ENCODE measurements at places on chromosomes 4 and X.

GRCh38 chrX:23228454-23228853 lies 106.2 kb upstream of the PTCHD1 start:
- DNase-seq, result no peak

- DNase-seq, result no peak
These were observed 614.6 kb upstream of the SMIM31 start for GRCh38 chr4:164139291-164139690.

DNA sequence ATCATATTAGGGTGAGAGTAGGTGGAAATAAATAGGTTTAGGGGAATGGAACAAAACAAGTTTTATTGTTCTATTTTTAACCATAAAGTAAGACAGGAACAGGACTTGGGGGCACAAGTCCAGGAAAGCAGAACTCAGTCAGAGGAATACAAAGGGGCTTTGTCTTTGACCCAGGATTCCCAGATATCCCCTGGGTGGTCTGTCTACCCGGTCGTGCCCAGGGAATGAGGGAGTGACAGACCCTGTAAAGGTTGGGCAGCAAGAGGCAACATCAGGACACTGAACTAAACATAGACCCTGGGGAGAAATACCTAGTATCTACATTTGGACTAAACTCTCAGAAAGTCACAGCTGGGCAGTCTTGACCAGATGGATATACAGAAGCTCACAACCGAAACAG lies 50.6 kb downstream of the PTCHD1 start:
- DNase-seq, result no peak

- no peak for DNase-seq
These were observed at the start of gene DRD5 for GRCh38 chr4:9781343-9782135. DRD5 (plus strand) TSS chr4:9781634; CDS start chr4:9782030, 396 bp downstream.

- DNase-seq, result peak; percentile 63
These were observed 150.4 kb downstream of the MGST2 start for GRCh38 chr4:139815778-139816601.

DNA sequence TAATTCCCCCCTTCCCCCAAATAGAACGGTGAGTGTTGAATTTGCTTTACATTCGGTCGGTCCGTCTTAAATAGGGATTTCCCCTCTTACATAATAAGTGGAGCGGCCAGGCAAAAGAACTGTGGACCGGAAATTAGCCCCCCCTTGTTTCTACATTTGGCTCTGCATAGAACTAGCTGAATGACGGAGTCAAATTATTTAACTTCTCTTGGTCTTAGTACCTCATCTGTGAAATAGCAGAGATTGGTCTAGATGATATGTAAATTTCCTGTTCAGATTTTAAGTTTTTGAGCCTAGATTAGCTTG lies 1.3 kb downstream of the SPATA18 start:
- DNase-seq, result peak; percentile 31

DNA sequence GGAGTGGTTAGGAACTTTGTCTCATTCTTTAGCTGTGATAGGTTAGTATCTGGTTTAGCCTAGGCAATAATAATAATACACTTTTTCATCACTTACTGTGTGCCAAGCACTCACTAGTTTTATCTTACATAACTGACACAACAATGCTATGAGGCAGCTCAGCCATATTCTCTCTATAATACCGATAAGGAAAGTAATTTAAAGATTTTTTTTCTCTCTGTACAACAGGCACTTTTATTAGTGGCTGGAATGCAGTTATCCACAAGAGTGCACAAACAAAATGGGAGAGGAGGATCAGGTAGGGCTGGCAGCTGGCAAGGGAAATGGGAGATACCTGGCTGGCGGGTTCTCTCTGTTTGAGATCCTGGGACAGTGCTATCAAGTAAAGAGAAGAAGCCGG lies 7.6 kb downstream of the RELL1 start:
- DNase-seq, result no peak

- peak; percentile 82 for DNase-seq
These were observed 23.5 kb downstream of the TLR10 start for GRCh38 chr4:38759113-38759789.

DNA sequence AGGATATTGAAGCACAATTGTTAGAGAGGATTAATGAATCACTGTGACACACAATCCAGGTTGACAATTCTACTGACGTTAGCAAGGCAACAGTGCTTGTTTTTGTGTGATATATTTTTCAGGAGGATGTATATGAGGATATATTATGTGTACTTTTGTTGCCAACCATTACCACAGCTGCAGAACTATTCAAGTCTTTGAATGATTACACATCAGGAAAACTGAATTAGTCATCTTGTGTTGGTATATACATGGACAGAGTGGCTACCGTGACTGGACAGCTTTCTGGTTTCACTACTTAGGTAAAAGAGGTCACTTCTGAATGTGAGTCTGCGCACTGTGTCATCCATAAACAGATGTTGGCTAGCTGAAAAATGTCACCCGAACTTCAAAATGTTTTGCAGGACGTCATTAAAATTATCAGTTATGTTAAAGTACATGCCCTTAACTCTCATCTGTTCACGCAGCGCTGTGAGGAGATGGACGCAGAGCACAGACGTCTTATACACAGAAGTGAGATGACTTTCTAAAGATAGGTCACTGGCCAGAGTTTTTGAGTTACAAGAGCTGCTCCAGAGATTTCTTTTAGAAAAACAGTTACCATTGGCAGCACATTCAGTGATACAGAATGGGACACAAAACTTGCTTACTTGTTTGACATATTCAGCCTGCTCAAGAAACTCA lies 69.0 kb downstream of the MRPL1 start:
- DNase-seq, result no peak

DNA sequence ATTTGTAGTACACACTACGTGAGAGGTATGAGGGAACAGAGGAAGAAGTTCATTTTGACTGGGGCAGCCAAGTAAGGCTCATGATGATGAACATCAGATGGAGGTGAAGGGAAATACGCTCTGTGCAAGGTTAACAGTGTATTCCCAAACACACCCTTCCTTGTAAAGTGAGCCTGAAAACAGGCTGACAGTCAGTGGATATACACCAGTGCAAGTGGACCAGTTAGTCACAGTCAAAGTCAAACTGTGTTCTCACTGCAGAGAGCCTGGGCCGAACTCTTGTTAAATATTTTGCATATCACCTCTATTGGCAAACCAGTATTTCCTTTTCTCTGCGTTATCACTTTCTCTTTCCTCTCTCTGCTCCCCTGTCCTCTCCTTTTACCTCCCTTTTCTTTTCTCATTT lies 23.4 kb upstream of the RHOH start:
- DNase-seq, result no peak

GRCh38 chr4:121642292-121642691 lies 54.5 kb downstream of the ANXA5 start:
- no peak for DNase-seq

- DNase-seq, result no peak
These were observed 89.6 kb downstream of the RTL5 start for GRCh38 chrX:72041871-72042851.

GRCh38 chrX:17413228-17413627 lies 38.2 kb downstream of the NHS start:
- DNase-seq, result peak; percentile 14

- no peak for DNase-seq
These were observed 1328.3 kb downstream of the C4orf33 start for GRCh38 chr4:130424211-130424610.

DNA sequence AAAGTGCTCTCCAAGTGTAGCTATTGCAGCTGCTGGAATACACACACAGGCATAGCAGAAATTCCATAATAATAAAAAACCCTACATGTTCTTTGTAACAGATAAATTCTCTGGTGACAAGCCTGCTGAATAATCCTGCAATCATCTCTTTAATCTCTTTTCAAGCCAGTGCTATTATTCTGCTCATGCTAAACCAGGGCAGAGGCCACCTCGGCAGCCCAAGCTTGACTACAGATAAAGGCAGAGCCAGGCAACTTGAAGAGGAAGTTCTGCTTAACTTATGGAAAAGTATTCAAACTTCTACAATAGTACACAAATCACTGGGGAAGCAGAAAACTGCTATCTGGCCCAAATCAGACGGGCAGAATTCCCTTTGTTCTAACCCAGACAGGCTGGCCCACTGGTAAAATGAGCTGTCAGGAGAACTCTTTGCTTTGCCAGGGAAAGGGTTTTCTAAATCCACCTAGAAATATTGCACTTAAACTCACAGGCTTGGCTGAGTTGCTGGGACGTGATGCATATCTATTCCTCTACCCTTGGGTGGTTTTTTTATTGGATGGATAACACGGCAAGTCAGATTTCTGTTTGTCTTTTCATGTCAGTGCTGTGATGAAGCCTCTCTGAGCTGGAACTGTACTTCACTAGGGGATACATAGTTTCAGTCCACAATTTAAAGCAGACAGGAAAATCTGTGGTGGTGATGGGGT lies 70.5 kb downstream of the GATB start:
- no peak for DNase-seq

- DNase-seq, result peak; percentile 65
These were observed 14.0 kb downstream of the BBS12 start for GRCh38 chr4:122746485-122746965.

GRCh38 chrX:100072336-100072735 lies 337.7 kb downstream of the PCDH19 start:
- no peak for DNase-seq

GRCh38 chrX:136827026-136827425 lies 46.3 kb upstream of the ARHGEF6 start:
- no peak for DNase-seq

DNA sequence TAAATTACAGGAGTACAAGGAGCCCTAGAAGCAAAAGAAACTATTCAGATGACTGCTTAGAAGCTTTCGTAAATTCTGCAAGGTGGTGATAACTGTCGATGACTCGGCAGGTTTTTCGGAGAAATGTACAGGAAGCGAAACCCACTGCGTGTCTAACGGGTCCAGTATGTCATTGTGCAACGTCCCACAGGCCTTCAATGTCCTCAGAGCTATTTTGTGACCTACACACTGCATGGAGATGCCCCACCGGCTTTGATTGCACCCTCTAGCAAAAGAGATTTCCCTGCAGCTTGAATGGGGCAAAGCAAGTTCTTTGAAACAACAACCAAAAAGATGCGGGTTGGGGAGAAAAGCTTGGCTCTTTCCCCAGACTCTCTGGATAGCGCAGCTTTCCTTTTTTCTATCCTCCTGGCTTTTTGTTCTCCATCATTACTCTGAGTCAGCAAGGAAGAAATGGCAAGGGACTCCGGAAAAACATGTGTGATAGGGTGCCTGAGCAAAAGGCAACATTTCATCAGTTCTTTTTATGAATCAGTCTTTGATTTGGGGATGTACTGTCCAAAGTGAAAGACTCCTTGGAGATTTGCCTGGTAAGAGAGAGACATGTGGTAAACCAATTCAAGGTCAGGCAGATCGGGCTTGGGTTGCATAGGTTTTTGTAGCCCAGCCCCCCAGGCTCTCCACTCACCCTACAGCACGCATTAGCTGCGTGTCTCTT lies 112.0 kb upstream of the TBL1X start:
- DNase-seq, result peak; percentile 80

GRCh38 chr4:856225-856901 lies 30.4 kb upstream of the CPLX1 start:
- no peak for DNase-seq

GRCh38 chrX:118255921-118256320 lies 90.0 kb upstream of the WDR44 start:
- DNase-seq, result no peak

- DNase-seq, result no peak
These were observed 11.9 kb upstream of the SH3KBP1 start for GRCh38 chrX:19899217-19899788.

DNA sequence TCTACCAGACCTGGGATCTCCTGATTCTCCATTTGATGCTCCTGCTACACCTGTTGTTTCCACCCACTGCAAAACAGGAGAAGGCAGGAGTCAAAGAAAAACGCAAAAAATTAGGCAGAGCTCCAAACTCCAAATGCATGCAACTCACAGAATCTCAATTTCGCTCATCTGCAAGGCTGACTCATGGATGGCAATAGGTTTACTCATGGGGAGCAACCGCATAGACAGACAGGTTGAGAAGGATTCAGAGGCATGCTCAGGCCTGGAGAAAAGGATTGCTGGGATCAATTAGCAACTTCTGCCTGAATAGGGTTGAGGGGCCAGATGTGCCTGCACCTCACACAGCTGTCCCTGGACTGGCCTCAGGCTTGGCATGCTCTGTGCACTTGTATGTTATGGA lies 231.0 kb downstream of the LDB2 start:
- no peak for DNase-seq

GRCh38 chr4:53118676-53119075 lies 247.2 kb downstream of the SCFD2 start:
- no peak for DNase-seq

GRCh38 chrX:11460347-11460746 lies 167.1 kb downstream of the AMELX start:
- no peak for DNase-seq

- peak; percentile 36 for DNase-seq
These were observed 196.8 kb downstream of the AFAP1 start for GRCh38 chr4:7742807-7743280.

DNA sequence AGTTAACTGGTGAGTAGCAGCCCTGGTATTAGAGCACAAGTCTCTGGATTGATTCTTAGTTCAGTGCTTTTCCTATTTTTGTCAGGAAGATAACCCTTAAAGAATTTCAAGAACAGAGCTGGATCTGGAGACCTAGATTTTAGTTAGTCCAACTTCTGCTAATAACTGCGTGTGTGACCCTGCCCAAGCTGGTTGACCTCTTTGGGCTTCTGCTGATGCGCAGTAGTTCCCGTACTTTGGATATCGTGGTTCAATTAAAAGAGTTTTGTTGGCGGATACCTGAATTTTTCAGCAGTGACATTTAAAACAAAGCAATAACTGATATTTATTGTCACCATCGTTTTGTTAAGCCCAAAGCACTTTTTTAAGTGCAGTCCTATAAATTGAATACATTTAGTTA lies 9.3 kb downstream of the MSMO1 start:
- DNase-seq, result no peak

DNA sequence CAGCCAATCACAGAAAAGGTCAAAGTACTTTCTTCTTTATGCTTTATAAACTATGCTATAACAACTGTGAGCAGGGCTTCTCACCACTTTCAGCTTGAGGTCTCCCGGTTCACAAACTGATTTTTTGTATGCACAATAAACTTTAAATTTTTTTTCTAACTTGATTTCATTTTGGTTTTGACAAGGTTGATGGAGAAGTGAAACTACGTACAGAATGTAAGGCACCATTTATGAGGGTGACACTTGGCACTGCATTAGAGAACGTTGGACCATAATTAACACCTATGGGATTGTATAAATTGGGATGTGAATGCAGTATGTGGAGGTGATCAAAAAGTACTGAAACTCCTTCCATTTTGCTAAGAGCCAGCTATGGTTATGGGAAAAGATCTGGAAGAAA lies 857.9 kb upstream of the HTR2C start:
- DNase-seq, result no peak

- no peak for DNase-seq
These were observed 43.1 kb downstream of the ATP11C start for GRCh38 chrX:139889760-139890159.

- DNase-seq, result no peak
These were observed 105.7 kb upstream of the PRPS2 start for GRCh38 chrX:12685541-12685940.

DNA sequence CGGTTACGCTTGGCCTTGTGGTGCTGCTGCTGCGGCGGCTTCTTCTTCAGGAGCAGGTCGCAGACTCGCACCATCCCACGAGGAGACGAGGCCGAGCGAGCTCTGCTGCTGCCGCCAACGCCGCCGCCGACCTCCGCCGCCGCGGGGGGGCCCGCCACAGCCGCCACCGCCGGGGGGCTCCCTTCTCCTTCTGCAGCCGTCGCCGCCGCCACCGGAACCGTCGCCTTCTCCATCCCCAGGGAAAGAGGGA lies 237 bp downstream of the ANKRD17 start:
- DNase-seq, result no peak

- DNase-seq, result no peak
These were observed 137.5 kb downstream of the ZNF674 start for GRCh38 chrX:46407753-46408130.
